Activated CD4-positive, alpha-beta T cell treated with anti-CD3 and anti-CD28 coated beads, Interleukin-10, Interleukin-2, amounts not matched to agents 100 ng/mL and 50 ng/mL, durations not matched to agents 16 hours and 8 hours (primary cell): ENCODE measurements at places on chromosomes 2 and 18.

DNA sequence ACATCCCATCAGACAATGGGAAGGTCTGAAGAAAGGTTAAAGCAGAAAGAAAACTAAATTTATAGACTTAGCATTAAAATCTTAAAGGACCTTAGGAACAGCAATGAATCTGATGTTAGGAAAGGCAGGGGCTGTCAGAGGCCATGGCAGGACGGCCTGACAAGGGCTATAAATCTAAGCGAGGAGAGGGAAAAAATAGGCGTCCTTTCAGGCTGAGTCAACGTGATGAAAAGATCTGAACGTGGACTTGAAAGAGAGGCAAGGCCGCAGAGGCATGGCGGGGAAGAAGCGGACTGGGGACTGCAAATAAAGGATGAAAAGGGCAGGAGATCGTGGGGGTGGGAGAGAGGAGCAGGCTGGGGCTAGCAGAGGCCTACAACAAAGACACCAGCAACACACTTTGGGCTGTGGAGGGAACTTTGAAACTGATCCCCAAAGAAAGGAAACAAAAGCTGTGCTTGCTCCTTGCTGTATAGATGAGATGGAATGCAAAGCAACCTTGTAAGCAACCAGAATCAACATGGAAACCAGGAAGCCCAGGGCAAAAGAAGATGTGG lies 145.6 kb downstream of the NRP2 start:
- no peak for DNase-seq

GRCh38 chr2:164808776-164809175 lies 32.8 kb downstream of the COBLL1 start:
- DNase-seq: no peak

GRCh38 chr2:53530126-53530525 lies 237.5 kb upstream of the CHAC2 start:
- no peak for DNase-seq

DNA sequence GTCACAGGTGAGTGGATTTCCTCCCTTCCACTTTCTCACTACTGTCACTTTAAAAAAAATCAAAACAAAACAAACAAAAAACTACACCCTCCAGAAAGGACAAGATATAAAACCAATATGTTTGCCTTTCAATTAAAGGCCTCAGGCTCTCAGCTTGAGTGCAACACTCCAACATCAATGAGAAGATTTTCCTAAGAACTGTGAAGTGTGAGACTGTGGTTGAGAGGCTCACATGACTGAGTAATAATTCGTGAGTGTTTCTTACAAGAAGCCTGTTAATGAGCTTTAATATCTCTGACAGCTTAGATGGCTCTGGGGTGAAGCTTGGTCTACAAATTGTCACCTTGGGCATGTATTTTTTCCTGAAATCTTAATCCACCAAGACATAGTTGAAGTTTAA lies 216.1 kb downstream of the ETAA1 start:
- DNase-seq: no peak

GRCh38 chr2:217907266-217907665 lies 95.5 kb downstream of the TNS1 start:
- no peak for DNase-seq

DNA sequence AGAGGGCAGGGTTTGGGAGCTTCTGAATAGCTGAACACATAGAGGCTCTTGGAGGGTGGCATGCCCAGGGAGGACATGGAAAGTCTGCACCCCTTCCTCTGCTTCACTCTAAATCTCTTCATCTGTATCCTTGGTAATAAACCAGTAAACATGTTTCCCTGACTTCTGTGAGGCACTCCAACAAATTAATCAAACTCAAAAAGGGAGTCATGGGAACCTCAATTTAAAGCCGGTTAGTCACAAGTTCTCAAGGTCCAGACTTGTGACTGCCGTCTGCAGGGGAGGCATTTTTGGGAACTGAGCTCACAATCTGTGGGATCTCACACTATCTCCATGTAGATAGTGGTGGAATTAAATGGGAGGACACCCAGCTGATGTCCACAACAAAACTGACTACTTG lies 33.1 kb upstream of the STON1 start:
- no peak for DNase-seq
